NCI-H1436 treated with DMSO at 0.1 percent for 48 hours (cell line): ENCODE measurements at places on chromosomes 4 and X.

DNA sequence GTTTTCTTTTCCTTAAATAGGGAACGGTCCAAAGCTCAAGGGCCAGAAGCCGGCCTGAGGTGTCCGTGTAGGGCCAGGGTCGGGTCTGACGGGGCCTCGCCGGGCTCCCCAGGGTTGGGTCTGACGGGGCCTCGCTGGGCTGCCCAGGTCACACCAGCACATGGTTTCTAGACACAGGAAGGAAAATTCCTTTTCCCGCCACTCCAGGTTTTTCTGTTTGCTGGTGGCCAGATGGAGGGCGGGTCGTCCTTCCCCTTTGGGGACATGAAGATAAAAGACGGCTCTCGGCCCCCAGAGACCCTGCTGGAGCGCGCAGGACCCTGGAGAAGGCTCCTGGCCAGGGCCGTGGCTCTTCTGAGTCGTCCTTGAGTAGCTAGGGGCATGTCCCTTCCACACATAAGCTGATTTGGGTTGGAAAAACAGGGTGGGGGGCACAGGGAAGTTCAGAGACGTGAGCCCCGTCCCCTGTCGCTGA lies 35.1 kb downstream of the PIGG start:
- no peak for DNase-seq

GRCh38 chr4:6355052-6355451 lies 85.4 kb downstream of the WFS1 start:
- no peak for DNase-seq

- DNase-seq = no peak
These were observed 667.7 kb upstream of the IGFBP7 start for GRCh38 chr4:57777876-57778275.

DNA sequence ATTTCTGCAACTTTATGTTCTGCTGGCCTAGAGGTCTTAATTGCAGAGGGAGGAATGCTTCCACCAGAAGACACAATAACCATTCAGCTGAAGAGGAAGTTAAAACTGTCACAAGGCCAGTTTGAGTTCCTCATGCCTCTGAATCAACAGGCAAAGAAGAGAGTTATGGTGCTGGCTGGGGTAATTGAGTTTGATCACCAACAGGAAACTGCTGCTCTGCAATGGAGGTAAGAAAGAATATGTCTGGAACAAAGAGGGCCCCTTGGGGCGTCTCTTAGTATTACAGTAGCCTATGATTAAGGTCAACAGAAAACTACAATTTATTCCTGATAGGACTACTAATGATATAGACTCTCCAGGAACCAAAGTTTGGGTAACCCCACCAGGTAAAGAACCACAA lies 744.0 kb downstream of the FSTL5 start:
- DNase-seq = no peak

GRCh38 chrX:142249721-142250120 lies 44.6 kb upstream of the MAGEC2 start:
- no peak for DNase-seq

DNA sequence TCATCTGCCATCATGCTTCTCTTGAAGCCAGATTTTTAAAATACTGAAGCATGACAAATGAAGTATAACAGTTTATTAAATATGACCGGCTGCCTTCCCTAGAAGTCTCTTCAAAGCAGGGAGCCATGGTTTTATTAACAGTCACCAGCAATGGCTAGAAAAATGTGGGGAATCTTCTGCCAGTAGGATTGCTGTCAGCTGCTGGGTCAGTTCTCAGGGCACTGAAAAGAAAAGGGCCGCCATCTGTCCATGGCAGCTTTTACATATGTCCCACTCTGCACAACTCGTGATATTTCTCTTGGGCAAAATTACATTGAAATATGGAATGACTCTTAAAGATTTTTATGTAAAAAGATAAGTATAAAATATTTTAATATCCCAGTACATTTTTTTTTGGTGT lies 2.8 kb downstream of the CCNG2 start:
- no peak for DNase-seq

DNA sequence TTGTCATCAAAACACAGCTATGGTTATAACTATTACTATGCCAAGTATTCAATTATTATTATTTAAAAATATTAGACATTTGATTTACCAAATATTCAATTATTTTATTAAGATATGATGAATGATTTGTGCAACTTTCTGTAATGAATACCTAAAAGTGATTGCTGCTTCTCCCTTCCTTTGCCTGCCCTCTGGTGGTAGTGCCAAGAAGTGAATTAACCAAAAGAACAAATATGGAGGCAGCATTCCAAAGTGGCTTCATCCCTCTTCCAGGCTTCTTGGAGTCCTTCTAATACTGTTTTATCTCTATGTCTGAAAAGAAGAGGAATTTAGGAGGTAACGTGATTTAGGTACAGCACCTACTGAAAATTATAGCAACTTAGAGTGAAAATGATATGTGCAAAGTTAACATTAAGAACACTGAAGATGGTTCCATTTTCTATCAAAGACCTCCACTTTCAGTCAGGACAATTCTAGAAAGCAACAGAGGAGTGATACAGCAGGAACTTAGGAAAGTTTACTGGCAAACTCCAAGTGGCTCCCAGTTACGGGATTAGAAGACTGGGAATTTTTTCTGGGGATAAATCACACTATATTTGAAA lies 43.0 kb downstream of the ENPEP start:
- DNase-seq = no peak

- no peak for DNase-seq
These were observed 1476.1 kb upstream of the TENM3 start for GRCh38 chr4:180766944-180767729.

- DNase-seq = no peak
These were observed 104.7 kb downstream of the NCAPG start for GRCh38 chr4:17915439-17915838.

DNA sequence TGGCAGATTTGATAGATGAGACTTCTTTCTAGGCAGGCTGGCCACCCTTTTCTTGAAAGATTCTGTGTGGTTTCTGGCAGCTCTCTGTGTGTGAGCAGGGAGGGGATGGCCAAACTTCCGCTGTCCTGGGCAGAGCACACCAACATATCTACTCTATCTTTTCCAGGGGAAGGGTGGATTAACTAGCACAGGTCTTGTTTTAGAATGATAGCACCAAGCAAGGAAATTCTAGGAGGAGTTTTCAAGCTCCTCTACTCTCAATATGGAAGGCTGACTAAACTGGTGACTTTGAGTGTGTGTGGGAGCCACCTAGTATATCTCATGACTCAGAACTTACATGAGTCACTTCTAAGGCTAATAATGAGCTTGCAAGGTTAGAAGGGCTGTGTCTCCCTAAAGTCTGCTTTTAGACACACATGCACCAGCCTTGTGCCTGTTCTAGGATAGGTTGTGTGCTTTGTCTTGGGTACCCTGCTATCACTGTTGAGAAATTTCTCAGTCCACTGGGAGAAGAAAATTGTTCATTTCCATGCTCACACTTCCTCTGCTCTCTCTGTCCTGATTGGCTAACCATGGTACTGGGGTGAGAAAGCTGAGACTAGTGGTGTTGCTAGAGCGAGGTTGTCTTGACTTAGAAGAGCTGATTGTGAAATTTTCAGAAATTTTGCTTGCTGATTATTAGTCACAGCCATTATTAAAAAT lies 72.9 kb downstream of the YIPF6 start:
- no peak for DNase-seq

GRCh38 chr4:58560736-58561135 lies 1450.6 kb upstream of the IGFBP7 start:
- no peak for DNase-seq

GRCh38 chrX:10177601-10178000 lies 20.8 kb downstream of the CLCN4 start:
- DNase-seq = no peak
